Activated T-cell treated with anti-CD3 and anti-CD28 coated beads for 48 hours (primary cell): ENCODE measurements at places on chromosomes 16 and 17.
A peak's percentile ranks its signal among the peaks of the same experiment; 100 is the strongest.

GRCh38 chr17:7404737-7405349, 946 bp upstream of the TMEM256 start:
- peak; percentile 66 for DNase-seq

DNA sequence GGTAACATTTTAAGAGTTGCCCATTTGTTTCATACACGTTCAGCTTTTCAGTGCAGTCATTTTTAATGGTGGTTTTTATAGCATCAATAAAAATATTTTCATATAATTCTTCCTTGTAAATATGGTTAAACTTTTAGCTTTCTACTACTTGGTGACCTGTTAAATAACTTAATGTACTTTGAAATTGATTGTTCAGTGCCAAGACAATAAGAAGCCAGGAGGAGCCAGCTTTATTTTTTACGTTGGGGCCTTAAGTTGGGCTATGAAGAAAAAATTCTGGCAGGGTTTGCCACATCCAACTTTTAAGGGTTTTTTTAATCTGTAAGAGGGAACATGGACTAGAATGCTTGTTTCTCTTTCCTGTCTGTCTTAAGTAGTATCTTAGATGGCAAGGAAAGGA, 284.2 kb downstream of the FTO start:
- no peak for DNase-seq

DNA sequence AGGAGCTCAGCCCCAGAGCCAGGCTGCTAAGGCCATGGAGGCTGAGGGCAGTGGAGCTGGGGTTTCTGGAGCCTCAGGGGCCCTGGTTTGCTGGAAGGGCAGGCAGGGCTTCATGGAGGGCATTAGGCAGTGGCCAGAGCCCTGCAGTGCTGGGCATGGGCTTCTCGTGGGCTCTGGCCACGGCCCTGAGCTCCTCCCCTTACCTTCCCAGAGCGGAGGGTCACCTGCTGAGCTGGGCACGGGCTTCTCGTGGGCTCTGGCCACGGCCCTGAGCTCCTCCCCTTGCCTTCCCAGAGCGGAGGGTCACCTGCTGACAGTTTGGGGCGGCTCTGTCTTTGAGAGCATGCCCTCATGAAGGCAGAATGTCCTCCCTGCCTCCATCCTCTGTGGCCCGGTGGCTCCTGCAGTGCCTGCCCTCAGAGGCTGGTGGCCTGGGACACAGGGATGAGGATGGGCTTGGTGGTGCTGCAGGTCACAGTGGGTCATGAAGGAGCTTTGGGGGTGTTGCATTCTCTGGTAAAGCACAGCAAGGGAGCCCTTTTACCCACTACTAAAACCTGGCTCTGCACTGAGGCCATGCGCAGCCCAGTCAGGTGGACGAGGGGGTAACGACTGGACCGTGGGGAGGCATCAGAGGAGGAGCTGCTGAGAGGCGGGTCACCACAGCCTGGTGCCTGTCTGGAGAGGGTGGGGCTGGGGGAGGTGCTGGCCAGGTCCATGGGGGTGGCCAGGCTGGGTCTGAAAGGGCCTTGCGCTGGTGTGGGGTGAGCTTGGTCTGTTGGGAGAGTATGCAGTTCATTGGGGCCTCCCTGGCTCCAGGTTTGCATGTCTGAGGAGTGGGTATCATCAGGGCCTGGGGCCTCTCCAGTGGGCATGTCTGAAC, 2.9 kb upstream of the RNPS1 start:
- DNase-seq, result no peak

- DNase-seq, result peak; percentile 52
These were observed 33.0 kb upstream of the SEC14L1 start for GRCh38 chr17:77107506-77108433.

- no peak for DNase-seq
These were observed 52.3 kb downstream of the RPGRIP1L start for GRCh38 chr16:53651357-53651756.

DNA sequence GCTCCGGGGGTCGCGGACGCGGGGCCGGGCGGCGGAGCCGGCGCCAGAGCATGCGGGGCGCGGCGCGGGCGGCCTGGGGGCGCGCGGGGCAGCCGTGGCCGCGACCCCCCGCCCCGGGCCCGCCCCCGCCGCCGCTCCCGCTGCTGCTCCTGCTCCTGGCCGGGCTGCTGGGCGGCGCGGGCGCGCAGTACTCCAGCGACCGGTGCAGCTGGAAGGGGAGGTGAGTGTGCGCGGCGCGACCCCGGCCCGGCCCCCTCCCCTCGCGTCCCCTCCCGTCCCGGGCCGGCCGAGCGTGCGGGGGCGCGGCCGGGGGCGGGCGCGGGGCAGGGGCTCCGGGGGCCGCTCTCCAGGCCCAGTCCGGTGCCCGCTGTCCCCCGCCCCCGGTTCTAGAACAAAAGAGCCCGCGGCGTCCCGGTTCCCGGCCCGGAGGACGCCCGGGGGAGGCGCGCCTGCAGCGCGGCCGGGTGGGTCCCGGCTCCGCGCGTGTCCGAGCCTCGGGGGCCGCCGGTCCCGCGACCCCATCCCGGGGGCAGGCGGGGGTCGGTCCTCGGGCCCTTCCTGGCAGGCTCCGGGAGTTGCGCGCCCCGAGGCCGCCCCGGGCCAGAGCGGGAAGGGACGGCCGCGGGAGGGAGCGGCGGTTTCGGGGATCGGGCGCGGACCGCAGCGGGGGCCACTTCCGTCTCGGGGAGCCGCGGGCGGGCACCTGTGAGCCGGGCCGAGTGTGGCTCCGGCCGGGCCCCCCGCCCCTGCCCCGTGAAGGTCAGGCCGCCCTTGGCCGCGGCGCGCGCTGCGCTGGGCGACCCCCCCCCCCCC, 563 bp downstream of the METRNL start:
- no peak for DNase-seq

DNA sequence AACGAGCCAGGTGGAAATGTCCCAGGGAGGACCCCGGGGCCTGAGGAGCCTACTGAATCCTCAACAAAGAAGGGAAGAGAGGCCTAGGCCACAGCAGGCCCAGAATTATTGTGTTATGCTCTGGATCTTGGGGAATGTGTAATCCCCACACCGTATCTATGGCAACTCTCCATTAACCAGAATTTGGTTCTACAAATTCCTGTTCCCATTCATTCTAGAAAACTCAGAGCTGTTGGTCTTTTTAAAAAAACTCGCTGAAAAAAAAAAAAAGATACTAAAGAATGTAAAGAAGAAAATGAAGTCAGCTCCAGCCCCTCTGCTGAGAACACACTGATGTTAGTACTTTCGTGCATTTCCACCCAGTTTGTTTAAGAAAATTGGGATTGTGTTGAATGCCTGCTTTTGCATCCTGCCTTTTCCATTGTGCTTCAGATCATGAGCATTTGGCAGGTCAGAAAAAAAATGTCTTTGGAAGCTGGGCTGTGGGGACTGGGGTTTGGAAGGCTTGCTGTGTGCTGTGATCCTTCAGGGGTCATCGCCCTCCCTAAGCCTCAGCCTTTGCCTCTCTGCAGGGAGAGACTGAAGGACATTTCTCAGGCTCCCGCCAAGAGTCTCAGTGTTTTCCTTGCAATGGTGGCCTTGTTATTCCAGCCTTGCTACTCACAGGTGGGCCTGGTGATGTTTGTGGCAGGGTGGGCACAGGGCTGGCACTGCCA, 69.5 kb downstream of the SREBF1 start:
- DNase-seq, result no peak

DNA sequence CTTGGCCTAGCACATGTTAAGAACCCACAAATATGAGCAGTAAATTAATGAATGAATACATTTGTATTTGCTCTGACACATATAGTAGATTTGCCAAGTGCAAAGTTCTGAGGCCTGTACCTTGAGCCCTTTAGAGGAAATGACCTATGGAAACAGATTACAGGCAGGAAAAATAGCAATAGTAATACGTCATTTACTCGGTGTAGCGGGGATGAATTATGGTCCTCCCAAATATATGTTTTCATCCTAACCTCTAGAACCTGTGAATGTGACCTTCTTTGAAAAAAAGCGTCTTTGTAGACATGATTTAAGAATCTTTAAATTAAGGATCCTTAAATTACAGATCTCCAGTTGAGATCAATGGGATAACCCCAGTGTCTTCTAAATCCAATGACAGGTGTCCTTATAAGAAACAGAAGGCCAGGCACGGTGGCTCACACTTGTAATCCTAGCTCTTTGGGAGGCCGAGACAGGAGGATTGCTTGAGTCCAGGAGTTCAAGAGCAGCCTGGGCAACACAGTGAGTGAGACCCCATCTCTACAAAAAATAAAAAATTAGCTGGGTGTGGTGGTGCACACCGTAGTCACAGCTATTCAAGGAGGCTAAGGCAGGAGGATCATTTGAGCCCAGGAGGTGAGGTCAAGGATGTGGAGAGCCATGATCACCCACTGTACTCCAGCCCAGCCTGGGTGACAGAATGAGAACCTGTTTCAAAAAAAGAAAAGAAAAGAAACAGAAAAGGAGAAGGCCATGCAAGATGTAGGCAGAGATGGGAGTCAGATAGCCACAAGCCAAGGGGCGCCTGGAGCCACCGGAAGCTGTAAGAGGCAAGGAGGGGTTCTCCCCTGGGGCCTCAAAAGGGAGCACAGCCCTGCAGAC, 5.1 kb upstream of the ITPRIPL2 start:
- no peak for DNase-seq

- DNase-seq, result no peak
These were observed 160.9 kb upstream of the CDH5 start for GRCh38 chr16:66205287-66206231.

GRCh38 chr16:15648135-15648730, 1.8 kb upstream of the NDE1 start:
- DNase-seq, result no peak

GRCh38 chr16:57736419-57737351, 1.1 kb downstream of the KATNB1 start:
- peak; percentile 34 for DNase-seq

DNA sequence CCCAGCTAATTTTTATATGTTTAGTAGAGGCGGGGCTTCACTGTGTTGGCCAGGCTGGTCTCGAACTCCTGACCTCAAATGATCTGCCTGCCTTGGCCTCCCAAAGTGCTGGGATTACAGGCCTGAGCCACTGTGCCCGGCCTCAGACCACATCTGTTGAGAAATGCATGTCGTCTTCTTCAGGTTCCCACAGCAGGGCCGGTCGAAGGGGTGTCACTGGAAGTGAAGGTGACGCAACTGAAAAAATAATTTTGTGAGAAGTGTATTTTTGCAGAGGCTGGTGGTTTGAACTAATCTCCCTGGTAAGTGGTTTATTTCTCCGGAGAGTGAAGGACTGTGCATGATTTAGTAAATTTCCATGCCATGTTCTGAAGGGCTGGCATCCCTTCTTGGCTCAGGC, 33.4 kb upstream of the IL34 start:
- no peak for DNase-seq

GRCh38 chr16:8453359-8453758, 137.0 kb downstream of the TMEM114 start:
- DNase-seq, result no peak

DNA sequence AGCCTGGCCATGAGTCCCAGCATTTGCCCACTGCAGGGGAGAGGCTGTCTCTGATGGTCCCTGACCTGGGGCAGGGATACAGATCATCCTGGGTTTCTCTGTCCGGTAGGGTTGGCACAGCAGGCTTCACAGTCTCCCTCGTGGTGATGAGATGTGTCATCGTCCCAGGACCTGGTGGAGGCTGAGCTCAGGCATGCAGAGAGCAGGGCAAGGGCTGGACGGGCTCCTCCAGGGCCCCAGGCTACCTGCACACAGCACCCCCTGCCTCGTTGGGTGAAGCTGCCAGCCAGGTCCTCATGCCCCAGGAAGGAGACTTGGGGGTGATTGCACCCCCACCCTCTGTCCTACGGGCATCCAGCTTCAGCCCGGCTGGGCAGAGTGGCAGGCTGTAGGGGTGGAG, 155.8 kb upstream of the GSE1 start:
- no peak for DNase-seq

DNA sequence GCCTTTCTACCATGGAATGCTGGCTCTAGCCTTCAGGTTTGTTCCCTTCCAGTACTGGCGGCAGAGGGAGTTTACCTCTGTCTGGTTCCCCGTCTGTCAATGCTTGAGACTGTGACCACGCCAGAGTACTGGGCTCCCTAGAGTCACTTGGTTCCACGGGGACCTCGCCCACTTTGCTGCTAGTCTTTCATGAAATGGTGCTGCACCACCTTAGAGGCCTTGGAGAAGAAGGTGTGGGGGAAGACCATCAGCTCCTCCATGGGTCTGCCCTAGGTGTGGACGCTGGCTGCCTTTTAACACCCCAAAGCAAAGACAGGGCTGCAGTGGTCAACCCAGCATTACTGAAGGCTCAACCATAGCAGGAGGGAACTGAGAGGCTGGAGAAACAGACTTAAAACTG, 55.3 kb upstream of the KSR1 start:
- no peak for DNase-seq

DNA sequence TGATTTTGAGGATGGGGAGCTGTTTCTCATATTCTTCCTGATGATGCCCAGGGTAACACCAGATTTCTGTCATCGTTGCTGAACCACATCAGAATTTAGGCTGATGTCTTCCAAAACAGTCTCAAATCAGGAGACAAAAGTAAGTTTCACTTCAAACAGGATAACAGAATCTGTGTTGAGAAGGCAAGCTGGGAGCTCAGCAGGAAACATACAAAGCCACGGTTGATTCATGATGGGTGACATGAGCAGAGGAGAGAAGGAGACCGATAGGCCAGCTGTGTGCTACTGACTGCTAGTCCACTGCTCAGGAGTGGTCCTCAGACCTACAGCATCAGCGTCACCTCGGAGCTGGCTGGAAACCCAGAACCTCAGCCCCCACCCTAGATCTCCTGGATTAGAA, 62.9 kb upstream of the RCVRN start:
- DNase-seq, result no peak

- no peak for DNase-seq
These were observed 42.1 kb downstream of the USP31 start for GRCh38 chr16:23107117-23107516.

DNA sequence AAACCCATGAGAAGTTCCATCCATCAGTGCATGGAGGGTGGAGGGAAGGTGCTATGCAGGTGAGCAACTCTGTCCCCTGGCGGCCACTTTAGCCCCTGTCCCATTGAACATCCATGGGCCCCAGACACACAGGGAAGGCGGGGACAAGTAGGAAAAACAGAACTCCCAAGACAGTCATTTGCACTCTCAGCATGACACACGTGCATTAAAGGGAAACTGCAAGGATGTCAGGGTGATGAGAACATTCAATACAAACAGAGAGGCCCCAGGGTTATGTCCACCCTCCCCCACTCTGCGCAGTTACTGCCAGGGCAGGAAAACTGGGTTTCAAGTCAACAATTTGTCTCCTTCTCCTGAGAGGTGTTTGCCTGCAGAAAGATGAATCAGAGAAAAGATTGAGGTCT, 44.0 kb upstream of the AKTIP start:
- DNase-seq, result no peak
